ENCODE measurements at places on chromosomes 7 and 10.
A peak's percentile ranks its signal among the peaks of the same experiment; 100 is the strongest.

DNA sequence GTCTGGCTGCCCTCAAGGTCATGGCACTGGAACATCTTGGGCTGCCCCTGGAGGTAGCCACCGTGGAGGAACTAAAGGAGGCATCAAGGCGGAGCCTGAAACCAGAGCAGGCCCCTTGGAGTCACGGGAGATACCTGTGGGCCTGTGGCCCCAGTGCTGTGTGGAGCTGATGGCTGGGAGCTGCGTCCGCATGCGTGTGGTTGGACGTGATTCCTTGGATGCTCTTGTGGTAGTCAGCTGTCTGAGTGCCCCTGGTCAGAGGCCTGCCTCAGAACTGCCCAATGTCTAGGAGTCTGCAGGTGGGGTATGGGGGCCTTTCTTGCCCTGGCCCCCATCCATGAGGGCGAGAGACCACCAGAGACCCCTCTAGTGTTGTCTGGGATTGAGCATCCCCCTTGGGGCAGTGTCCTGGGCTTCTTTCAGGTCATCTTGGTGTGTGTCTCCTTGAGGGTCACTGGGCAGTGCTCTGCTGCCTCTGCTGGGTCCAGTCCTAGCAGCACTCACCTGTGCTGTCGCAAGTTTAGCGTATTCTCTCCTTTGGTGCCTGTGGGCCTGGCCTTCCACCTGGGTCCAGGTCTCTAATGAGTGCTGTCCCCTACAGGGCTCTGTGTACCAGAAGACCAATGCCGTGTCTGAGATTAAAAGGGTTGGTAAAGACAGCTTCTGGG lies 8.1 kb downstream of the PGAM2 start:
- no peak for DNase-seq

GRCh38 chr7:10266976-10267375 lies 706.7 kb upstream of the PHF14 start:
- DNase-seq = no peak

- DNase-seq = no peak
Observed at GRCh38 chr7:94276795-94277194, 117.9 kb upstream of the COL1A2 start.

- no peak for DNase-seq
Observed at GRCh38 chr10:37379991-37380390, 254.6 kb downstream of the ANKRD30A start.

DNA sequence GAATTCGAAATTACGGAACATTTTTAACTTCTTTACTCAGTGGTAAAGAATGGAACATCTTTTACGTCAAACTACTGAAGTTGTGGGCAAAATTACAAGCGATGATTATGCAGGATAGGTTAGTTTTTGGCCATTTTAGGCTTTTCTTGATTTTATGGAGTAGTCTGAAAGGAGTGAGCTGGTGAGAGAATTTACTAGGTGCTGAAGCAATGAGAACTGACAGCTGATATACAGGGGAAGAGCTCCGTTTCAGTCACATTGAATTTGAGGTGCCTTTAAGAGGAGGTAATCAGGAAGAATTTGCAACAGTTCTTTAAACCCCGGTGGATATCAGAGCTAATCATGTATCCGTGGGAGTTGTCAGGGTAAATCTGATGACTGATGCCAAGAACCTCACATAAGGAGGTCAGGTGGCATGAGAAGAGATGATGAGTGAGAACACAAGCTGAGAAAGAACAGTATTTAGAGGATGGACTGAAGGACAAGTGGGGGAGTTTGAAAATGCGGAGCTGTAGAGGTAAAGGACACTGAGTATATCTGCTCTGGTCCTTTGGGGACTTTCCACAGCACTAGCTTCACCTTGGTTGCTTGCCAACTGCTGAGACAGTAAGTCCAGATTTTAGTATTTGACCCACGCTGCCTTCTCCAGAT lies 104.3 kb downstream of the AHR start:
- DNase-seq = peak; percentile 7

- DNase-seq = no peak
Observed at GRCh38 chr10:5503477-5503835, 4.1 kb upstream of the CALML5 start.

- DNase-seq = no peak
Observed at GRCh38 chr7:40815512-40815911, 680.7 kb downstream of the SUGCT start.

DNA sequence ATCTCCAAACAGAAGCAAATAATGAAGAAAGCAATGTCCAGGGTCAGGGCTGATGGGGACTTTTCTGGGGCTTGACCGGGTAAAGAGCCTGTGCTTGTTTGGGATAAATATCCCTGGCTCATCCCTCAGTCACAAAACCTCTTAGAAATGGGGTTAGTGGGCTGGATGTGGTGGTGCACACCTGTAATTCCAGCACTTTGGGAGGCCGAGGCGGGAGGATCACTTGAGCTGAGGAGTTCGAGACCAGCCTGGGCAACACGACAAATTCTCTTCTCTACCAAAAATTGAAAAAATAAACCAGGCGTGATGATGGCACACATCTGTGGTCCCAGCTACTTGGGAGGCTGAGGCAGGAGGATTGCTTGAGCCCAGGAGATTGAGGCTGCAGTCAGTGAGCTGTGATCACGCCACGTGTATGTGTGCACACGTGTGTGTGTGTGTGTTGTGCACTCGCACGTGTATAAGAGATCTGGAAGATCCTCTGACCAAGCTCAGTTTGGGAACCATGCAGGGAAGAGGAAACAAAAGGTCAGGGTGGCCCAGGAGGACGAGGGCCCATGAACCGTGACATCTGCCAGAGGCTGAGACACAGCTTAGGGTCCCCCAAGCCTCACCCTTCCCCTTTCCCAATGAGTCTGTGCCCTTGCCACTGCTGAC lies 258.6 kb downstream of the TEX36 start:
- DNase-seq = no peak

DNA sequence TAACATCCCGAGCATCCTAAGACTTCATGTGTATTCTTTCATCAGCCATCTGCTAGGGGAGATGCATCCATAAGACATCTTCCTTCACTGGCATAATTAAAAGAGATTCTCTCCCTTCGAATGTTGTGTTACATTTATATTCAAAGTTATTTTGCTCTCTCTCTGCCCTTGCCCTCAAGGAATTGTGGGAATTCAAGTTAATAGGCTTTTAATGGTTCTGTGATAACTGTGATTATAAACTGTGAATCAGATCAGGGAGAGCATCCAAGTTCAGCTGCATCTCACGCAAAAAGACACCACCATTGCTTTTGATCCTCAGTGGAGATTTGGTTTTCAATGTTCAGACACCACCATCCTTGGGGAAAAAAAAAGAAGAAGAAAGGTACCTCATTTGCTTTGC lies 9.2 kb upstream of the TEX36 start:
- DNase-seq = no peak

- DNase-seq = no peak
Observed at GRCh38 chr7:133934977-133935330, 192.2 kb upstream of the LRGUK start.
